ENCODE measurements at places on chromosomes 11 and 22. TPM values are rescaled to one million over a fixed set of nuclear protein-coding genes. Genes with fewer than 3 reads are reported as not detected.

DNA sequence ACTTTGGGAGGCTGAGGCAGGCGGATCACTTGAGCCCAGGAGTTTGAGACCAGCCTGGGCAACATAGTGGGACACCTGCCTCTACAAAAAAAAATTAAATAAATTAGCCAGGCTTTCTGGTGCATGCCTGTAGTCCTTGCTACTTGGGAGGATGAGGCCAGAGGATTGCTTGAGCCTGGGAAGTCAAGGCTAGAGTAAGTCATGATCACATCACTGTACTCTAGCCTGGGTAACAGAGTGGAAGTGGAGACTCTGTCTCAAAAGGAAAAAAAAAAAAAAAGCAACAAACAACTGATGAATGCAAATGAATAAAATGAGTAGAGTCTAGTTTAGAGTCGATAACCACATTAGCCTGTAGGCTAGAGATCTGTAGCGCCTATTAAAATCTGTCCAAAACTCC lies 3.9 kb upstream of the BCL2L13 start:
- DNase-seq, result no peak

DNA sequence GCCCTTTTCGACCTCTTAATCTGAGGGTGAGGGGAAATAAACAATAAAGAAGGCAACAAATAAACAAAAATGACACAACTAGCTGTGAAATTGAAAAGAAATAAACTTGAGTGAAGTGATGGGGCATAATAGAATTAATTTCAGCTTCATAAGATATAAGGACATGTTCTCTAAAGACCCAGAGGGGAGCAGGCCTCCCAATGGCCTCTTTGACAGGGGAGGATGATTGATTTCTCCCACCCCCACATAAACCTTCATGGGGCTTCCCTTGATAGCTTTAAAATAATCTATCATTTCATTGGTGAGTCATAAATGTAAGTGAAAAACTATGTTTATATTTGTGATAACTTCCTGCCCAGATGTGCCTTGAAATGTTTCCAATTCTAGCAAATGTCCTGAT lies 226.3 kb upstream of the RAG2 start:
- DNase-seq, result no peak

GRCh38 chr11:76669901-76670484 lies 554 bp downstream of the LRRC32 start:
- peak; percentile 65 for DNase-seq

- no peak for DNase-seq
Measured at GRCh38 chr11:8392166-8392565, 128.5 kb upstream of the LMO1 start.

Gene FAT3
- polyA plus RNA-seq, result 5.7 TPM

Gene PANX3
- not detected for polyA plus RNA-seq

DNA sequence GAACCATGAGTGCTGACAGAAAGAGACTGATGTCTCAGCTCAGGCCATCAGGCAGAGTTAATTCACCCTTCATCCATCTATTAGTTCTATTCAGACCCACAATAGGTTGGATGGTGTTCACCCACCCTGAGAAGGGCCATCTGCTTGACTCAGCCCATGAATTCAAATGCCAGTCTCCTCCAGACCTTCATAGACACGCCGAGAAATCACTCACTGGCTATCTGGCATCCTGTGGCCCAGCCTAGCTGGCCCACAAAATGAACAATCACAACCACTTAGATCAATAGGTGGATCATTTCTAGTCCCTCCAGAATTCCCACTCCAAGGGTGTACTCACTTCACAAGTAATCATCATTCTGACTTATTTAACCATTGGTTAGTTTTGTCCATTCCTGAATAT lies 58.2 kb downstream of the MYEOV start:
- DNase-seq, result no peak

Measured in renal pelvis (tissue), 12 donors.